Fibroblast of the aortic adventitia (primary cell): ENCODE measurements at places on chromosomes 1 and 21.

DNA sequence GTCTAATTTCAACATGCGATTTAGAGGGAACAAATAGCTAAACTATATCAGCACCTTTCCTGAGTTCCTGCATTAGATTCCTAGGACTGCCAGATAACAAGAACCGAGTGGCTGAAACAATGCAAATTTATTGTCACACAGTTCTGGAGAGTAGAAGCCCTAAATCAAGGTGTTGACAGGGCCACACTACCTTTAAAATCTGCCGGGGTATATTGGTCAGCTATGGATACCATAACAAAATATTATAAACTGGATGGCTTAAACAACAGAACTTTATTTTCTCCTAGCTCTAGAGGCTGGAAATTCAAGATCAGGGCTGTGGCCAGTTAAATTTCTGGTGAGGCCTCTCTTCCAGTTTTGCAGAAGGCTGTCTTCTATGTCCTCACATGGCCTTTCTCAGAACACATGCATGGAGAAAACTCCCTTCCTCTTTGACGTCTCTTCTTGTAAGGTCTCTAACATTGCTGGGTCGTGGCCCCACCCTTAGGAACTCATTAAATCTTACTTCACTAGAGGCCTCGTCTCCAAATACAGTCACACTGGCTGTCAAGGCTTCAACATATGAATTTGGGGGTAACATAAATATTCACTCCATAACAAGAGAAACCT is 144.3 kb downstream of the FCRL5 start:
- DNase-seq = no peak

- DNase-seq = no peak
Observed at GRCh38 chr1:178407655-178408054, 89.1 kb downstream of the CLEC20A start.

DNA sequence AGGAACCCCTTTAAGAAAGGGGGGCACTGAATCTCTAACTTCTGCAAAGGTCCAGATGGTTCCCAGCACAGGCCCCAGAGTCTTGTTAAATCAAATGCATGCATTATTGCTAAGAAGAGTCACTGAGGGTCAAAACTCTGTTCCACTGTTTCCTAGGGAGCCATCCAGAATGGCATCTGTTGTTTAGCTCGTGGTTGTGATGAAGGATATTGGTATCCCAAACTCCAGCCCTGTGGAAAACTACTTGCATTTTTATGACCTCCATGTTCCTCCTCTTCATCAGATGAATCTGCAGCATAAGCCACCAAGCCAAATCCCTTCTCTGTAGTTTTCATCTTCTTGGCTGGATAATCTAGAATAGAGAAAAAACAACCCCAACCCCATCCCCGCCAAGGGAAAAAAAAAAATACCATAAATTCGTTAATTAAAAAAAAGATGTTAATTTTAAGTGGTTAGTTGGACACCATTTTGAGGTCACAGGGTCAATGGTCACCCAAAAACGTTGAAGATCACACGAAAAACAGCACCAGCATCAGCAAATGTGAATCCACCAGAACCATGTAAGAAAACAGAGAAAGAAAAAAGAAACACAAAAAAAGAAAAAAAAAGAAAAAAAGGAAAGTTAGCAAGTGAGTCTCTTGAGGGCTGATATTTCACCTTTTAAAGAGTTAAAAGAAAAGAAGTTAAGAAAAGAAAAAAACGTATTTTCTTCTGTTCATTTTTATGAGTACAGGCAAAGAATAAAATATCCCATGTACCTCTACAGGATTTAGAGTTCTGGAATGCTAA is 3.0 kb upstream of the RIT1 start:
- no peak for DNase-seq

- no peak for DNase-seq
Observed at GRCh38 chr1:109447524-109447923, 18.8 kb upstream of the SYPL2 start.

GRCh38 chr21:32519945-32520874 is 65.1 kb downstream of the TCP10L start:
- no peak for DNase-seq

GRCh38 chr1:118209648-118210047 is 24.6 kb upstream of the SPAG17 start:
- no peak for DNase-seq

GRCh38 chr1:211318576-211319280 is 7.9 kb upstream of the TRAF5 start:
- DNase-seq = no peak

GRCh38 chr1:25577134-25577920 is 33.9 kb downstream of the LDLRAP1 start:
- no peak for DNase-seq

- no peak for DNase-seq
Observed at GRCh38 chr21:43721939-43722338, 3.0 kb downstream of the PDXK start.

- DNase-seq = no peak
Observed at GRCh38 chr1:169644297-169644696, 14.4 kb upstream of the SELP start.

DNA sequence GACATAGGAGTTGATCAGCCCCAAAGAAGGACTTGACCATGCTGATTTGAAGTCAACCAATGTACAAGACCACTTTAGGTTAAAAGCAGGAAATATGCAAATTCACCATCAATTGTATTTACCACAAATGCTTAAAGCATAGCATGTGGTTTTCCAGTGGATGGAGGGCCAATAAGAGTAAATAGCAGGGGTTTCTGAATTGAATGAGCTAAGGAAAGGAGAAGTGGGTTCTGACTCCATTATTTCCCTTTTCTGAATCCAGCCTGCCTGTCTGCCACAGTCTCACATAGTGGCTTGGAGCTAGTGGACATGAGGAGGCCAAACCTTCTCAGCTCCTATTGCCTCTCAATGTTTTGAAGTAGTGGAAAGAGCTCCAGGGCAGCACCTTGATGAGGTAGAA is 7.2 kb upstream of the TNFSF18 start:
- no peak for DNase-seq

GRCh38 chr1:165468726-165469249 is 23.9 kb upstream of the RXRG start:
- DNase-seq = no peak

DNA sequence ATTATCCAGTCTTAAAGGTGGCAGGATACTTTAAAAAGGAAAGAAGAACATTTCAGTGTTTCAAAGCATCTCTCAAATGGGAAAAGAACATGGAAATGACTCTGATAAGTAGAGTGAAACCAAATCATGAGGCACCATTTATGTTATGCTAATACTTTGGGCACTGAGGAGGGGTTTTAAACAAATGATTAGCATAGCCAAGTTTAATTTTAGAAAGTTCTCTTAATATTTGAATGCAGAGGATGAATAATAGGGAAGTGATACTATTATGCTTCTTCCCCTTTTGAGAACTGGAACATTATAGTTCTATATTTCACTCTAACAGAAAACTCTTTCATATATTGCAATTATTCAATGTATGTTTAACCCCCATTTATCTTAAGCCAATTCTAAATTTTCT is 1181.9 kb upstream of the PRMT6 start:
- no peak for DNase-seq

GRCh38 chr1:66444438-66445265 is 89.3 kb upstream of the SGIP1 start:
- DNase-seq = no peak

DNA sequence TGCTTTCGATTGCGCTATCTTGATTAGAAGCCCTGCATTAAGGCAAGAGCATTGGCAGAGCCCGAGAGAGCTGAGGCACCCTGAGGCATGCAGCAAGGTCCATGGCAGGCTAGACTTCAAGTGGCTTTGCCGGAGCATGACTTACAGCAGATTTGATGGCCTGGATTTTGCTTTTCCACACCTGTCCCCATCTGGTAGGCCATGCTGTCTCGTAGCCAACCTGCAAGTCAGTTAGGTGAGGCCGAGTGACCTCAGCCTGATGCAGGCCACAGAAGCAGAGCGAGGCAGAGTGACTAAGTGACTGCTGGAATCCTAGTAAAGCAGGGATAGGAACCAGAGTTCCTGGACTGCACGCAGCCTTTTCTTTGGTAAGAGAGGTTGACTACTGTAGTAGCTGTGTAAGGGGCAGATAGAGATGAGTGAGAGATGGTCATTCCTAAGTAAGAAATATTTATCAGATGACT is 148.9 kb downstream of the PBX1 start:
- peak; percentile 79 for DNase-seq

- peak; percentile 20 for DNase-seq
Observed at GRCh38 chr1:44790968-44791801, 3.2 kb upstream of the BEST4 start.

GRCh38 chr1:221888218-221888617 is 146.3 kb upstream of the DUSP10 start:
- DNase-seq = no peak

DNA sequence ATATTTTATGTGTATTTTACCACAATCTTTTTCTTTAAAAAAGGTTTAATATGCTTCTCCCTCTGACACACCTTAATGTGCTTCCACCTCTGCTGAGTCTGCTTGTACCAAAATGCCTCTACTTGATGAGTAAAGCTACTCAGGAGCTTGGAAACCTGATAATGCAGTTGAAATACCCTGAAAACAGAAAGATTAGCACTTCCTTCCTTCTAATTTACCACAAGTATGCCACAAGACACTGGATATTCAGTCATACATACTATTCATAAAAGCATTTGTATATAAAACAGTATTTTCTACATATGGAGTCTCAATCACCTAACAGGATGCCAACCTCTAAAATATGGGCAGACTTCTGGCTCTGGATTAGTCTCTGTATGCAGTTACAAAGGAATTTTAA is 55.0 kb downstream of the SLC35D1 start:
- no peak for DNase-seq

GRCh38 chr1:85494074-85494903 is 29.3 kb upstream of the DDAH1 start:
- no peak for DNase-seq

- peak; percentile 76 for DNase-seq
Observed at GRCh38 chr1:211476200-211476849, 15.6 kb downstream of the RD3 start.

- peak; percentile 55 for DNase-seq
Observed at GRCh38 chr1:176566004-176566975, 103.3 kb downstream of the PAPPA2 start.

DNA sequence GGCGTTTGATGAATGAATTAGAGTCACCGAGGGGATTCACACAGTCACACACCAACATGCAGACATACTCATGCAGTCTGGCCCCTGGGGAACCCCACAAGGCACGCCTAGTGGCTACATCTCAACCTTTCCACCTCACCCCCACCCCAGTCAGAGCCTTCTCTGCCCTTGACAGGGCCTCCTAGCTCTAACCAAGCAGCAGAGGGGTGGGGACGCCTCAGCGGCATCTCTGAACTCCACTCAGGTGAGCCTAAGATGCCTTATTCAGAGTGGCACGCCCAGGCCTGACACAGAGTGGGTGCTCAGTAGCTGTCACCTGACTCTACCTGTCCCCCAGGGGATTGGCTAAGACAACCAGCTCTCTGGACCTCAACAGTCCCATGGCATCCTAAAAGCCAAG is 3.7 kb upstream of the SDC3 start:
- no peak for DNase-seq

DNA sequence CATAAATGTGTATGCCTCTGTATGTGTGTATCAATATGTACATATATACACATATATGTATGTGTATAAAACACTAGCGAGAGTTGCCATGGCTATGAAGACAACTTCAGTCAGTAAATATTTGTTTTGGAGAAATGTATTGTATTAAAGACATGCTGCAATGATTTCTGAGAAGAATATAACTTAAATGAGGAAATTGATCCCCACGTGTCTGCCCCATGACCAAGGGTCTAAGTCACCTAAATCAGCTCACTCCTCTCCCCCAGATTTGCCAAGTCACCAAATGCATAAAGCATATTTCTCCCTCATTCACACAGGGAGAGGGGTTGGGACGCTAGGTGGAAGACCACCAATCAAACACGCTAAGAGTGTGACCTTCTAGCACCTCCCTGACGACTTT is 58.3 kb upstream of the LYST start:
- DNase-seq = no peak

DNA sequence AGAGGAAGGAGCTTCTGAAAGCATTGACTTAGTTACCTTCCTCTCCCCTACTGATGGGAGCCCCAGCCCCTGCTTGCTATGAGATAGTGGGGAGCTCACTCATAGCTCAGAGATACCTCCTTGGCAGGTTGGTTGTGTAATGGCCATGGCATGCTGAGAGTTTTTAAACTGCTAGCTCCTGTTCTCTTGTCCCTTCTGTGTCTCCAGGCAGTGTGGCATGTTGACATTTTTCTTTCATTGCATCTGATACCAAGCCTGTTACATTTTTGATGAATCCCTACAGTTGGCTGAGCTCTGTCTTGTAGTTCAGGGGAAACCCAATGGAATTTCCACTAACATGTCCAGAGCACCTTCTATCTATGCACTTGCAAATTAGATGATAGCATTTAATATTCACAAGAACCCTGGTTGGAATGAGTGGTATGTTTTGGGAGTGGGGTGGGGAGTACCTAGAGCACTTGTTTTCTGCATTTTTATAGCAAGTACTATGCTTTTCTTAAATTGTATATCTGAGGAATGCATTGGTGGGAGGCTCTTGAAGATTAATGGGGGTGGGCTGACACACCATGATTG is 39.1 kb upstream of the EFCAB14 start:
- DNase-seq = no peak

DNA sequence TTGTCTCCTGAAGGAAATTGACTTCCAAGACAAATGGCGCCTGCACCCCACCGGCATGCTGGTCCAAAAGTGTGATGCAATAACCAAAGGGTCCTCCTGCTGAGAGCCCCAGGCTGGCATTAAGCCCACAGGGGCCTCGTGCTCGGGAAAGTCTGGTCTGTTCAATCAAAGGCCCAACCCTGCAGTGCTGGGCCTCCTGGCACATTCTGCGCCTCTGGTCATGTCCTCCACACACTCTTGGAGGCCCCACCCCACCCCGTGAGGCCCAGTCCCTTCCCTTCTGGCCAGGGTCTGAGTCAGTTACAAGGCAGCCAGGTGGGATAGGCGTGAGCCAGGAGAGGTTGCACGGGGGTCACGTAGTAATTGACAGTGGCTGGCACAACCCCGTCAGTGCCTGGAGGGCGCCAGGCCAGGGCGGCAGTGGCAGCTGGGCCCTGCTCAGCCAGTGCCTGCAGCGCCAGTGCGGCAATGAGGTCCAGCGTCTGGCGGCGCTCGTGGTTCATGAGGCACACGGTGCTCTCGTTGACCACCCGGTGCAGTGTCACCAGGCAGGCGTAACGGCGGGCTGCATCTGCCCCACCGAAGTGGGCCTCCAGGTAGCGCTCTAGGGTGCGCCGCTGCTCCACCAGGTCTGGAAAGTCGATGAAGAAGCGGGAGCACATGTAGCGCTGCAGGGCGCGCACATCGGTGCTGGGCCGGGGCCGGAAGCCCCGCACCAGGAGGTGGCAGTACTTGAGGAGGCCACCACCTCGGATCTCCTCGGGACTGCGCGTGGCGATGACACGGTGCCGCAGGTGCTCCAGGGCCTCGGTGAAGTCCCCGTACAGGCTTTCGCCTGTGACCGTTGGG is 6.8 kb downstream of the TENT5B start:
- DNase-seq = no peak

GRCh38 chr1:25485536-25486411 is 55.1 kb downstream of the MACO1 start:
- DNase-seq = no peak
